ENCODE measurements at places on chromosomes 5 and 9.

DNA sequence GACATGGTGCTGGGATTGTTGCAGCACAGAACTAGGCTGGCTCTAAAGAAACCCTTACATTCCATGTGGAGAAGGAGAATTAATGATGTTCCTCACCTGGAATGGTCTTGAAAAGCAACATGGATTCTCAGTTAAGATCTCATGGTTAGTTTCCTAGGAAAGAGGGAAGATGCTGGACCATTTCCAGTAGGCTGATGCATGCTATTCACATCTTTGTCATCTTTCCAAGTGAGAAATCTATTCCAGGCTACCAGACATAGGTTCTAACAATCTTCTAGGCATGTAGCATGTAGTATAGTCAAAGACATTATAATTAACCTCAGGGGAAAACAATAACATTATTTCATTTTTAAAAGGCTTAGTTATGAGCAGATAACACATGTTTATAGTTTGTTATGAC lies 44.3 kb downstream of the TMEM252 start:
- no peak for DNase-seq

DNA sequence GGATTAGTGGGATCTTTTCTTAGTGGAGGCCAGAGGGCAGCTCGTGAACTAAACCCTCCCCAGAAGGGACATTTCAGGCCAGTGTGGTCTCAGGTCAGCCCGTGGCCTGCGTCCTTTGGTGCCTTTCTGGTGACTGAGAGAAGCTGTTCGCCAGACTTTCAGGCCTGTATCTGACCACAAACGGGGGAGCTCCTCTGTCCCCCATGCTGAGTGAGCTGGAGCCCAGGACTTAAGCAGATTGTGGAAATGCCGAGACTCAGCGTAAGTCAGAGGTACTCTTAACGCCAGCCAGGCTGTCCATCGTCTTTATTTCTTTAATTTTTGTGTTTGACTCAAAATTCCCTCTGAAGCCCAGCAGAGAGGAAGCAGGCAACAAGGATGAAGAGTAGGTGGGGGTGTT lies 54.8 kb upstream of the NCS1 start:
- no peak for DNase-seq

- no peak for DNase-seq
Measured at GRCh38 chr5:91166059-91166807, 216.9 kb downstream of the ARRDC3 start.

DNA sequence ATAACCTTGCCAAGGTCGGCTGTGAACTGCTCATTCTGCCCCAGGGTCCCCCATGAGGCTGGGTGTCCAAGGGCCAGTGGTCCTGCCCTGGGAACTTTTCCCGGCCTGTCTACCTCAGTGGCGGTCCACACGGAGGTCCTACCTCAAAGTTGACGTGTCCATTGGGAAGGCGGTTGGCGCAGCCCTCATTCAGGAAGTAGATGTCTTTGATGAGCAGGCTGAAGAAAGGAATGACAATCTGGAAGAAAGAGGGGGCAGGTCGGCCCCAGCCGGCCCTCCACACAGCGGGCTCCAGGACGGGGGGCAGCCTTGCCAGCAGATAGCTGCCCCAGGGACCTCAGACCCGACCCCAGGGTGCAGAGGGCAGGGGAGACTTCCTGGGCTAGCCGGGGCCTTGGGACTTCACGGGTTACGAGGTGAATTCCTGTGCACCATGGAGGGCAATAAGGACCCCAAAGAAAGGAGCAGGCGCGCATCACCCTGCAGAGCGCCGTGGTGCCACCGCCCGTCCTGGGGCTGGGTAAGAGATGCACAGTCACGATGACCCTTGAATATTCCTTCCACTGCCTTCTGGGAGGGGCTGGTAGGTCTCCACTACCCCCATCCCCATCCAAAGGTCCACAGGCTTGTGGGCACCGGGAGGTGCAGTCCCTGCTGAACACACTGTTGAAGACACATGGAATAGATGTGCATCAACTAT lies 42.9 kb upstream of the RNF130 start:
- DNase-seq = peak; percentile 65

DNA sequence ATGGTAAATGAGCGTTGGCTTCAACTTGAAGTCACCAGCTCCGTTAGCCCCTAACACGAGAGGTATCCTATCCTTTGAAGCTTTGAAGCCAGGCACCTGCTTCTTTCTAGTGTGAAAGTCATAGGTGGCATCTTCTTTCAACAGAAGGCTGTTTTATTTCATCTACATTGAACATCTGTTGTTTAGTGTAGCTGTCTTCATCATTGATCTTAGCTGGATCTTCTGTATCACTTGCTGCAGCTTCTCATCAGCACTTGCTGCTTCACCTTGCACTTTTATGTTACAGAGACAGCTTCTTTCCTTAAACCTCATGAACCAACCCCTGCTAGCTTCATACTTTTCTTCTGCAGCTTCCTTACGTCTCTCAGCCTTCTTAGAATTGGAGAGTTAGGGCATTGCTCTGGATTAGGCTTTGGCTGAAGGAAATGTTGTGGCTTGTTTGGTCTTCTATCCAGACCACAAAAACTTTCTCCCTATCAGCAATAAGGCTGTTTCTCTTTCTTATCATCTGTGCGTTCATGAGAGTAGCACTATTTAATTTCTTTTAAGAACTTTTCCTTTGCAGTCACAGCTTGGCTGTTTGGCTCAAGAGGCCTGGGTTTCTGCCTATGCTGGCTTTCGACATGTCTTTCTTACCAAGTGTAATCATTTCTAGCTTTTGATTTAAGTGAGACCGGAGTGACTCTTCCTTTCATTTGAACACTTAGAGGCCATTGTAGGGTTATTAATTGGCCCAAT lies 47.2 kb downstream of the PCSK5 start:
- no peak for DNase-seq

DNA sequence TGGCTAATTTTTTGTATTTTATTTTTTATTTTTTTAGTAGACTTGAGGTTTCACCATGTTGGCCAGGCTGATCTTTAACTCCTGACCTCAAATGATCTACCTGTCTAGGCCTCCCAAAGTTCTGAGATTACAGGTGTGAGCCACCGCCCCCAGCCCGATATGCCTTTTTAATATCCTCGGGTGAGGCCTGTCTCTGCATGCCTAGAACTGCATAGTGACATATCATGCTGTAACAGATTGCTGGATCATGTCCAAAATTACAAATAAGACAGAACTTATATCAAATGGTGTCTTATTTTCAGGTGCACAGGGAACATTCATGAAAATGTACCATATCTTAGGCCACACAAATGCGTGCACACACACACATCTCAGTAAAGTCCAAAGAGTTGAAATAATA lies 39.1 kb upstream of the PJA2 start:
- DNase-seq = no peak

DNA sequence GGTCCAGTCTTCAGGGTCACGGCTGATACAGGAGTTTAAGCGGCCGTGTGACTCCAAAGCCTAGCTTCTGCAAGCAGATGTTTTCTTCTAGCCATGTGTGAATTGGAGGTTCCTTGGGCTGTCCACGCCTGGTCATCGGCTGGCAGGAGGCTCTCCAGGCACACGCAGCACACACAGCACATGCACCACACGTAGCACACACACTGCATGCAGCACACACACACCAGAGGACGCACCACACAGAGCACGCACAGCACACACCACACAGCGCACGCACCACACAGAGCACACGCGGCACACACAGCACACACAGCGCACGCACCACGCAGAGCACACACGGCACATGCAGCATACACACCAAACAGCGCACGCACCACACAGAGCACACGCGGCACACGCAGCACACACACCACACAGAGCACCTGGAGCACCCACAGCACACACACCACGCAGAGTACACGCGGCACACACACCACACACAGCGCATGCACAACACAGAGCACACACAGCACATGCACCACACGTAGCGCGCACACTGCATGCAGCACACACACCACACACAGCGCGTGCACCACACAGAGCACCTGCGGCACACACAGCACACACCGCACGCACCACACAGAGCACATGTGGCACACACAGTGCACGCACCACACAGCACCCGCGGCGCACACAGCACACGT lies 234.3 kb downstream of the FANCC start:
- DNase-seq = no peak

DNA sequence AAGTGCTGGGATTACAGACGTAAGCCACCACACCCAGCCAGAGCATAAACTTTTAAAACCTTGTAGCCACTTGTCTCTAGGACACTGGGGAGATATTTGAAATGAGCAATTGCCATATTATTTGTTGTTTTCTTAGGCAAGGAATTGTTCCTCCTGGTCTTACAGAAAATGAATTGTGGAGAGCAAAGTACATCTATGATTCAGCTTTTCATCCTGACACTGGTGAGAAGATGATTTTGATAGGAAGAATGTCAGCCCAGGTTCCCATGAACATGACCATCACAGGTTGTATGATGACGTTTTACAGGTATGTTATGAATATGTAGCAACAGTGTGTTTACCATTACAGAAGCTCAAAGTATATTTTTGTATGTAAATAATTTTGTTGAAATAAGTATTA lies 30.5 kb downstream of the SFXN1 start:
- DNase-seq = no peak

All from coronary artery (tissue), 2 donors.